ENCODE measurements at places on chromosomes 3 and 15. TPM values are rescaled to one million over a fixed set of nuclear protein-coding genes. Genes with fewer than 3 reads are reported as not detected.

NEIL1 gene
- total RNA-seq: 42.1 TPM

SNTN gene
- not detected for total RNA-seq

CISH gene
- total RNA-seq: 71.6 TPM

GPR15 gene
- total RNA-seq: 2.5 TPM

NTRK3 gene
- total RNA-seq: 2.8 TPM

UBL7 gene
- total RNA-seq: 40.8 TPM

MINAR1 gene
- total RNA-seq: 0.26 TPM

RASL12 gene
- 20.2 TPM for total RNA-seq

CEP97 gene
- 7.6 TPM for total RNA-seq

TNFSF10 gene
- total RNA-seq: 140 TPM

DNA sequence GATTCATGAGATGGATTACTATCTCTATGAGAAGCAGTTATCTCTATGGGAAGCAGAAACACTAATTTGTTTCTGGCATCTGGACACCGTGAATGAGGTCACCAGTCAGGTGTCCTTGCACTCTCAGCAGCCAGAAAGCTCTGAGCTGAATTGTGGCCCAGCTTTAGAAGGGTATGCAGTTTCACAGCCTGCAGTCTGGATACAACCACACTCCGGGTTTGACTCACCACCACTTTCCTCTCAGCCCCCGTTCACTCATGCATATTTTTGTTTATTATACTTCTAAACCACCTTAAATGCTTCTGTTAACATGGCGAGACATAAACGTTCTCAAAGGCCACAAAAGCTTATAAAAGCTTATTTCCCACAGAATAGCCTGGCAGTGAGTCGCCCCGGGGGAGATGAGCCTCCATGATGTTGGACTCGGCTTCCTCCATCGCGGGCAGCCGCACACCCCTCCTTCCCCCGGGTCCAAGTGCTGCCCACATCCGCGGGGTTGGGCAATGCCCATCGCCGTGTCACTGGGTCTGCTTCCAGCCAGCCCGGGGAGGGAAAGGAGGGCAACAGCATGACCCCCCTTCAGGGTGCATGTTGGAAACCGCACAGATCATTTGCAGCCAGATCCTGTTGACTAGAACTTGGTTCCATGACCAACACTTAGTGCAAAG lies 16.8 kb upstream of the SLC41A3 start:
- DNase-seq: no peak

DNA sequence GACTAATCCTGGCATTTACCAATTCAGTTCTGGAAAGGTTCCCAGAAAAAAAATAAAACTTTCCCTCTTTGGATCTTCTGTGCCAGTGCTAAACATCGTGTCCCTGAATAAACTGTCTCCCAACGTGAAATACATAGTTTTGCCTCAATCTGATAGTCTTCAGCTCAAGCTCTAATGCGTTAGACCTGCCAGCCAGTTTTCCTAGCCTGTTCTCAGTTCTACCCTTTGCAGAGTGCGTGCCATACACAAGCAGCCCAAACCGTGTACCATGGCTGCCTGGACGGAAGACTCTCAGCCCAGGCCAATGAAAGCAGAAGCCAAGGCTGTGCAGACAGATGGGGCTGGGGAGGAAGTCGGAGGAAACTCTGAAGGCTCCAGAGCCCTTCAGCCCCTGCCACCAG lies 11.4 kb upstream of the OCA2 start:
- no peak for DNase-seq

GRCh38 chr15:56919031-56919608 lies 676 bp downstream of the TCF12 start:
- peak; percentile 81 for DNase-seq

DNA sequence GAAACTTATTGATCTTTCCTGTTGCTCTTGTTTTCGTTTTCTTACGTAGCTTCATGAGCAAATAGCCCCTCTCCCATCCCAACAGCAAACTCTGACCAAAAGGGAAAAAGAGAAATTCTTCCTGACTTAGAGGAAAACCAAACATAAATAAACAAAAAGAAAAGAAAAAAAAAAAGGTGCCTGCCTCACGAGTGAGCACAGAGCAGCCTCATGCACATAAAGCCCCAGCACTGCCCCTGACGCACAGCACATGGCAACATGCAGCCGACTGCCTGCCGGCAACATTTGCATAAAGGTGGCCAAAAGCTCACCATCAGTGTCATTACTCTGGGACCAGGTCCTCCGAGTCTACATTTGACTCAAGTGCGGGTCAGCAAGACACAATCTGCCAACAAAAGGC lies 6.4 kb downstream of the POC1A start:
- DNase-seq: no peak

DNA sequence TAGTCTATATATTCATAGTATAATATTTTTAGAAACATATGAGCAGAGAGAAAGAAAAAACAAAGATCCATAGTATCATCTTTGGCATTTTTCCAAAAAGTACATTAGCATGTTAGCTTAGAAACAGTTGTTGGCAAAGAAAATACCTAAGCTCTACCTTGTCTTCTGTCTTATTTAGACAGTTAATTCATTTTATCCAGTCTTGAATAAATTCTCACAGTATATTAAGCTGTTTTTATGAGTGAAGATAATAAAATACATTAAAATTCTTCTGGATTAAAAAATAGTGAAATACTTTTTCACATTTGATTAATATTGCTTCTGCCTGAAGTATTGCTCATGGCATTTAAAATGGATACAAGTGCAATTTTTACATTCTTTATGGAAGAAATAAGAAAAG lies 145.2 kb downstream of the ZIC1 start:
- no peak for DNase-seq

DNA sequence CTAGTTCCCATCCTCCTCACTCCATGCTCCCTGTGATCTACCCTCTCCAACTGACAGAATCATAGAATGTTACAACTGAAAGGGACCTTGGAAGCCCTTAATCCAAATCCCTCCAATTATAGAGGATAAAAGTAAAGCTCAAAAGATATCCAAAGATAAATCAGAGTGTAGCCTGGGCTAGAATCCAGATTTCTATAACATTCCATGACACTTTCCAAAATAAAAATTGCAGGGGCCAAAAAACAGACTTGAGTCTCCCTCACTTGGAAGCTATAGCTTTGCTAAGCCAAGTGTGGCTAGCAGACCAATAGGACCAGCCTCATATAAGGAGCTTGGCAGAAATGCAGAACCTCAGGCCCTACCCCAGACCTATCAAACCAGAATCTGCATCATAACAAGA lies 148.1 kb downstream of the NTRK3 start:
- DNase-seq: no peak

DNA sequence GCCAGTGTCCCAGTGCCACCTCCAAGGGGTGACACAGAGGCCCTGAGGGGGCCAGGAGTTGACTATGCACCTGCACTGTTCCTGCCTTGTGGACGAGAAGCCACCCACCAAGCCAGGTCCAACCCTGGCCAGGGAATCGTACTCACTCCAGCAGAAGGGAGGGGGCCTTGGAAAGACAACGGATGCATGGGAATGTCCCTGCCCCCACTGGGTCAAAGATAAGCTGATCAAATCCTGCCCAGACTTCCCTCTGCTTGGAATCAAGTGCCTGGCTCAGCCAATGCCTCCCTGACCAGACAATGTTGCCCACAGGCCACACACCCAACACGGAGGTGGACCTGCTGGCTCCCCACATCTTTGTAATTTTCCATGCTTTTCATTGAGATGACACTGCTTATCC lies 23.9 kb downstream of the CACNA2D2 start:
- no peak for DNase-seq

DNA sequence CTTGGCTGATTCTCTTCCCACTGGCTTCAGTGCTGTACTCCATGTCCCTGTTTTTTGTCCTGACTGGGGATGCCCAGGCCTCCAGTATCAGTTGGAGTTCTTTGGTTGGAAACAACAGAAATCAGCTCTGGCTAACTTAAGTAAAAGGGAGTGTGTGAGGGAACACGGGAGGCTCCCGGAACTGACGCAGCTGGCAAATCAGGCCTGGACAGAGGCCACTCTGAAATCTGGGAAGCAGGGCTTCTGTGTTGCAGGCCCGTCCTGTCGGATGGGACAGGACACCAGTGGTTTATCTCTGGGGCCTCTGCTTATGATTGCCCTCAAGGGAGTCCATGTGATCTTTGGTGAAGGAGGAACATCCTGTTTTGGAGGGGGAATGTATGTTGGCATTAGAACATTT lies 124.3 kb downstream of the CHCHD6 start:
- DNase-seq: no peak

DNA sequence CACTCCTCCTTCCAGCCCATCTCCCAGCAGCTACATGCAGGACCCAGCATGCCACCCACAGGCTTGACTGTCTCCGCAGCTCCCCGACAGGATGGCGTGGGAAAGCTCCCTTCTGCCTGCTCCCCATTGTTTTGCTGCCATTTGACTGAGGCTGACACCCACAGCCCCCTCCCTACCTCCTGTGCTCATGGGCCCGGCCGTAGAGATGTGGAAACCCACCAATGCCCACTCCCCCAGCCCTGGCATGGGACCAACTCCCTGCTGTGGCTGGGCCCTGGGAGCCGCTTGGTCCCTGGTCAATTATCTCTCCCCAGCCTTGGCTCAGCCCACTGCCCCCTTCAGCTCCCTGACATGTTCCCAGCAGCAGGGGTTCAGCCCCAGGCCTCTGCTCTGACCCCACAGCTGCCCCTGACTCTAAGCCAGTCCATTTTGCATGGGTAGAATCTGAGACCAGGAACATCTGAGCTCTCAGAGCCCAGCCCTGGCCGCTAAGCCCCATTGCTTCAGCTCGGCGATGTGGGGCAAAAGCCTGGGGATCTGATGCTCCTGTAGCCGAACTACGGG lies 8.2 kb downstream of the C3orf22 start:
- peak; percentile 48 for DNase-seq

DNA sequence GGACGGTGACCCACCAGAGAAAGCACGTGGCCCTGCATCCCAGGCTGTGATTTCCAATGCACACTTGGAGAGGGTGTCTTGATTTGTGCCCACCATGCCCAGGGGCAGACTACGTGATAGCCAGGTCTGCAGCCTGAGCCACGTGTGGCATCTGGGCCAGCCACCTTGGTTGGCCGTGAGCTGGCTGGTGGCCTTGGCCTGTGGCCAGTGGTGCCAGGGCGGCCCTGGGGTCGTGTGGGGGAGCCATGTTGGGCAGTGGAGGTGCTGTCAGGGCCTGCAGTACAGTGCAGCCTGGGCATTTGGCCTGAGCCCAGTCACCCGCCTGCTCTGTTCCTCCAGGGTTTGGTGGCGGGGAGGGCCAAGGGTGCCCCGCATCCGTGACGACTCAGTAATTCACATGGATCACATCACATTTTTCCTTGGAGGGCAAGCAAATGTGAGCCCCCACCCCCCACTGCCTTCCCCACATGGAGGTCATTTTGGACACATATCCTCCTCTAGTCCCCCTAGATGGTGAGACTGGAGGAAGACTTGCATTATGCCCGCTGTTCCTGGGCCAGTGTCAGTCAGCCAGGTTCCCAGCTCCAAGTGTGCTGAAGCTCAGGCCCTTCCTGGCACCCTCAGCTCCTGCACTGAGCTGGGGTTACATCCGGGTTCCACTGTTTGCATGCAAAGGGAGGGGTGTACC lies 201.4 kb downstream of the UBE3A start:
- DNase-seq: peak; percentile 31

- DNase-seq: no peak
Observed at GRCh38 chr15:98738689-98739401, 90.5 kb downstream of the IGF1R start.

DNA sequence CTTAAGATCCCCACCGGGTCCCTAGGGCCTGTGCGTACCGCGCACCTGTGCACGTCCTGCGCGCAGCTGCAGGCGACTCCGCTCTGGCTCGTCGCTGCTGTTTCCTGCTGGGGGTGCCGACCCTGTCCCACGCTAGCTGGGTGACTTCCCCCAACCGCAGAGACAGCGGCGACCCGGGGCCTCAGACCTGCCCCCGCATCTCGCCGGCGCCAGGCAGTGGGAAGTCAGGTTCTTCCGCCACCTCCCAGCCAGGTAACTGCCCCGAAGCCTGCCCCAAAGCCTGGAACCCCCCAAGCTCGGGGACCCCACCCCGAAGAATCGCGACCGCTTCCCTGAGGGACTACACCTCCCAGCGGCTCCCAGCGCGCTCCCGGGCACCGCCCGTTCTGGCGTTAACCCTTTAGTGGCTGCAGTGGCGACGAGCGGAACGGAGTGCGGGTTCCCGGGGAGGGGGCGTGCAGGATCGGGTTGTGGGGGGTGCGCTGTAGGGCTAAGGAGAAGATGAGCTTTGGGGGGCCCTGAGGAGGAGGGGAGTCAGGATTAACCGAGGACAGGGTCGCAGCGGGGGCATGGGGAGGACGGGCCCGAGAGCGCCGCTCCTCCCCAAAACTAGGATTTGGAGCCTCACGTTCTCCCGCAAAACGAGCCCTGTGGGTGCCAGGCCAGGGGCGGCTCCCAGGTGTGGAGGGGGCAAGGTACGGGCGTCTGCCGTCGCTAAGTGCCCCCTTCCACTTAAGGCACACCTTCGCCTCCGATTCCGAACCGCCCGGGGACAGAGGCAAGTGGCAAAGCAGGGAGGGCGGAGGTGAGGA lies 589 bp downstream of the NEIL1 start:
- peak; percentile 87 for DNase-seq

- DNase-seq: no peak
Observed at GRCh38 chr15:65558997-65559760, 28.9 kb downstream of the HACD3 start.

GRCh38 chr15:75176396-75176761 lies 25.3 kb upstream of the C15orf39 start:
- no peak for DNase-seq

DNA sequence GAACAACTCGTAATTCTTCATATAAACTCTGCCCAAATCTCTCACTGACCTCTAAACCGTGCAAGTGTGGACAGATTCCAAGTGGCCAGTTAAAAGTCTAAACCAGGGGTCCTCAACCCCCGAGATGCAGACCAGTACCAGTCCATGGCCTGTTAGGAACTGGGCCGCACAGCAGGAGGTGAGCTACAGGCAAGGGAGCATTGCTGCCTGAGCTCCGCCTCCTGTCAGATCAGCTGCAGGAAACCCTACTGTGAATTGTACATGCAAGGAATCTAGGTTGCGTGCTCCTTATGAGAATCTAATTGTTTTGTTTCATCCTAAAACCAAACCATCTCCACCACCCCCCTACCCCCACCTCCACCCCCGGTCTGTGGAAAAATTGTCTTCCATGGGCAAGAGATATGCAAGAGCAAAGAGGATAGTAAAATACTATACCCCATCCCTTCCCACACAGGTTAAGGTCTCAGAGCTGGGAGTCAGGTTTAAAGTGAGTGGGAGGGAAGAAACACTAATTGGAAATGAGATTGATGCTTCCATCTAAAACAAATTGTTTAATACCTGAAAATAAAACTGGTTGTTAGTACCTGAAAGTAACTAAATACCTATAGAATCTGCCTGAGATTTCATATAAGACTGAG lies 54.0 kb downstream of the POLQ start:
- DNase-seq: no peak

- no peak for DNase-seq
Observed at GRCh38 chr3:194514626-194515025, 27.8 kb upstream of the ATP13A3 start.

DNA sequence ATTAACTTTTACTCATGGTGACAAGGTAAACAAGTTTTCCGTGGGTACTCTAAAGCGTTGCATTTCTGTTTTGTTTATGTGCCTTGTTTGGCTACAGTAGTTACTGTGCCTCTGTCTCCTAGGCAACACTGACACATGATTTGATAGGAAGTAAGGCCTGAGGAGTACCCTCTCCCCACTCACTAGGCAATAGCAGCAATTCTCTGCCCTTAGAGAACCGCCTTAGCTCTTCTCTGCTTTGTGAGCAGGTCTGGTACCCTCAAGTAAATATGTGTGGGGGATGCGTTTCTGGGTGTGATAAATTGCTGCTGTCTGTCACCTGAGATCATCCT lies at the start of gene IL5RA:
Gene IL5RA (minus strand): TSS at position 76 of the 332 bp plus-strand sequence. CDS start 5,390 bp downstream, outside the sequence.
- no peak for DNase-seq

GRCh38 chr3:63132461-63133250 lies 145.5 kb upstream of the SYNPR start:
- no peak for DNase-seq

- DNase-seq: no peak
Observed at GRCh38 chr3:189340680-189341460, 169.1 kb downstream of the TPRG1 start.

Measured in upper lobe of right lung (tissue), 1 donor.